Right cardiac atrium (tissue), 5 donors: ENCODE measurements at places on chromosomes 7 and 10. TPM values are rescaled to one million over a fixed set of nuclear protein-coding genes. Genes with fewer than 3 reads are reported as not detected.

DNA sequence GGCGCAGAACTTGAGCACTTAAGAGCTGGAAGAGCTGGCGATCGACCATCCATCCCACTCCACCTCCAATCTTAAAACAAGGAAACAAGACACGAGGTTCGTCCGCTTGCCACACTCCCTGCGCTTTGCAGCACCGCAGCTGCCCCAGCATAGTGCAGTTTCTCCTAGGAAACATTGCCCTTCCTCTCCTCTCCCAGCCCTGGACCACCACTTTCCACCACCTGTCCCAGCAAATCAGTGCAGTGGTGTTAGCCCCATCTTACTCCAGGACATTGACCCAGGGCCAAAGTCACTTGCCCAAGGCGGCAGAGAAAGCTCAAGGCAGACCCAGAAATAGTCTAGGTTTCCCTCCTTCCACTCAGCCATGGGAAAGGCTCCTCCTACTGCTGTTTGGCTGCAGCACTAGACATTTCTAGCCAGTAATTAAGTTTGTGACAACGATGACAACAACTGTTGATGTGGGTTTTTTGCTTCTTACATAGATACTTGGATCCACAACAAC is 1.5 kb upstream of the PARD3 start:
- peak; percentile 63 for DNase-seq

DNA sequence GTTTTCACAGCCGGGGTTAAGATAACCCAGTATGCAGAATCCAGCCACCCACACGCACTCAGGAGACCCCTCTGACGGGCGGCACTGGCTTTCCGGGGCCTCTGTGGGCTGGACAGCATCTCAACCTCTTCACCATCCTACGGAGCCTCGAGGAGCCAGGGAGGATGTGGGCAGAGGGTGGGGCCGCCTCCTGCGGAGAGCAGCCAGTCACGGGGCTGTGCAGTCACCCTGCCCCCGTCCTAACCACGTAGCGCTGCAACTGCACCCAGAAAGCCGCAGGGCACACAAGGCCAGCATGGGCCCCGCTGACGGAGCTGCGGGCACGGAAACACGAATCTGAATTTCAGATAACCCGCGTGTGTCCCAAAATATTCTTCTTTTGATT is 270.3 kb downstream of the ELFN1 start:
- peak; percentile 86 for DNase-seq

GRCh38 chr10:1347525-1347924 is 291.3 kb downstream of the WDR37 start:
- DNase-seq: no peak

DNA sequence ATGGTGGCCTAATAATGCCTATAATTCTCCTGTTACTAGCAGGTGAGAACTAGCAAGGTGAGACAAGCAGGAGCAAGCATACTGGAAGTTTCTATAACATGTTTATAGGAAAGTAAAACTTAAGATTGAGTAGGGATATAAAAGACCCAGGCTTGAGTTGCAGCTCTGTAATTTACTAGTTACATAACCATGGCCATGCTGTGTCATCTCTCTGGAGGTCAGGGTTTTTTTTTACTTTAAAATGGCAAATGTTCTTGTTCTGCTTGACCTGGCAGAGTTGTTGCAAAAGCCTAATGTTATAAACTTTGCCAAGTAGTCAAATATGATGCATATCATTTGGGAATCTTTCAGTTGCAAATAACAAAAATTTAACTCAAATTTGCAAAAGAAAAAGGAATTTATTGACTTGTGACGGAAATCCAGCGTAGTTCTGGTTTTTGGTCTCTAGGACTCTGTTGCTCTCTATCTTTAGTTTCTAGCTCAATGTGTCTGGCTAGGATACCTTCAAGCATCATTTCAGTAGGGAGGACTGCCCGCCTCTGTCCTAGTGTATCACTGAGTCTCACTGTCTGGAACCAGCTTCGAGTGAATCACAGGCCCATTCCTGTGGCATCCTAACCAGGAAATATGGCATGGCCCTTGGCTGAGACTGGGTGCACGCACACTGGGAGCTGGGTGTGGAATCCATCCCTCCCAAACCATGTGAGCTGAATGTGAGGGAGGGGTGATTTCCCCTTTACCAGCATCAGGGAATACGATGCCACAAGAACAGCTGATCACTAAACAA is 67.9 kb downstream of the ADAM22 start:
- no peak for DNase-seq

DNA sequence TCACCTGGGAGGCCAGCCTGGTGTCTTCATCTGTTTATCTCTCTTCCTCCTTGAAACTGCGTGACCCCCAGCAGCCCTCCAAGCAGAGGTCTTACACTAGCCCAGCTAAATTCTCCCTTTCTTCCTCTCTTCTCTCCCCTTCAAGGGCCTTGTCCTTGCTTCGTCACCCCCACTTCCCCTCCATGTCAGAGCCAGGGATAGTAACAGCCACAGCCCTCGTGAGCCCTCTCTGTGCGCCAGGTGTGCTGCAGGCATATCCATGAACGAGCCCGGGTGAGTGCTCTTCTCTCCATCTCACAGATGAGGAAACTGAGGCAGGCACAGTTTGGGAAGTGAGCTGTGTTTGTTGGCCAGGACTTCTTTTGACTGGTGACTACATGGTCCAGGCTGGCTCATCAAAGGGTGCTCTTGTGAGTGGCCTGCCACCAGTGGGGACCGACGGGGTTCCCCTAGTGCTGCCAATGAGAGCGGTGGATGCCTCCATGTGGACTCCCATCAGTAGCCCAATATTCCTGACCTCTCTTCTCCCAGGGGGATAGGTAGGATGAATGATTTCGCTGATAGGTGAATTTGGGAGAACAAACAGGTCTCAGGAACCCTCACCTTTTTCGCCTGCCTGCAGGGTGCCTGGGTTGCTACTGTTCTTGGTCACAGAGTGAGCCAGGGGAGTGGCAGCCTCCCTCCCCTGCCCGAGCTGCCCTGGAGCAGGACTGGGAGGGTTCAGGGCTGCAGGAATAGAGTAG is 38.1 kb downstream of the ADRA2A start:
- no peak for DNase-seq

The CASTOR2 gene
- 51.2 TPM for total RNA-seq

- DNase-seq: no peak
Observed at GRCh38 chr10:95841661-95842498, 65.9 kb upstream of the CC2D2B start.

GRCh38 chr7:97401398-97401797 is 283.9 kb downstream of the SDHAF3 start:
- DNase-seq: no peak

The ELN gene
- total RNA-seq: 323 TPM

The FAM204A gene
- 52.2 TPM for total RNA-seq

The SEMA4G gene
- 3.4 TPM for total RNA-seq

DNA sequence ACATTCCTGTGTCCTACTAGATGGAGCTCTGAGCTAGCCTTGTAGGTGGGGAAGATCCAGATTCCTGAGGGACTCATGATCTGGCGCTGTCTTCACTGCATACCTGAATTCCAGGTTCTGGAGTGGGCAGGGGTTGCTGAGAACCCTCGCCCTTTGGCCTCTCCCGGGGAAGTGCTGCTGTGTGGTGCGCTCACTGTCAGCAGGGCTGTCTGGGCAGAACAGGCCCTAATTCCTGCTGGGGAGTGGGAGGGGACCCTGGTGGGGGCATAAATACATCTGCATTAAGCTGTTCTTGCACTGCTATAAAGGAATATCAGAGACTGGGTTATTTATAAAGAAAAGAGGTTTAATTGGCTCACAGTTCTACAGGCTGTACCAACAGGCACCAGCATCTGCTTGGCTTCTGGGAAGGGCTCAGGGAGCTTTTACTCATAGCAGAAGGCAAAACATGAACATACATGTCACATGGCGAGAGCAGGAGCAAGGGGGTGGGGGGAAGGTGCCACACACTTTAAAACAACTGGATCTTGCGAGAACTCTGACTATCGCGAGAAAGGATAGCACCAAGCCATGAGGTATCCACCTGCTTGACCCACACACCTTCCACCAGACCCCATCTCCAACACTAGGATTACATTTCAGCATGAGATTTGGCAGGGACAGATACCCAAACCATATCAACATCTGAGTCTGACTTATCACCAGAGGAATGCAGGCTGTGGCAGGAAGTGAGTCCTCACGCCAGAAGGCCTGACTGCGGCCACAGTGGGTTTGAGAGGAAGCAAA is 115.0 kb downstream of the ADCY1 start:
- DNase-seq: no peak

DNA sequence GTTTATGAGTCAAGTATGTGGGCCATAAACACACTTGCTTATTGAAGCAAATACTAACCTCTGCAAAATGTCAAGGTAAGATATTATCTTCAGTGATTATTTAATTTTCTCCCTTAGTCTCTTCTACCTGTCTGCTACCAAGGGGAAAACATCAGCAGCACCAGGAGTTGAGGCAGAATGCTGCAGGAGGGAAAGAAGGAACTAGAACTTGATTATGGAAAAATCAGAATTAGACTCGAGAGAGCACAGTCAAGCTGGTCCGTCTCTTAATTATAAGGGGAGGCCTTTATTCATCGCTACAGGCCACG is 4.9 kb upstream of the ZFYVE27 start:
- DNase-seq: no peak

DNA sequence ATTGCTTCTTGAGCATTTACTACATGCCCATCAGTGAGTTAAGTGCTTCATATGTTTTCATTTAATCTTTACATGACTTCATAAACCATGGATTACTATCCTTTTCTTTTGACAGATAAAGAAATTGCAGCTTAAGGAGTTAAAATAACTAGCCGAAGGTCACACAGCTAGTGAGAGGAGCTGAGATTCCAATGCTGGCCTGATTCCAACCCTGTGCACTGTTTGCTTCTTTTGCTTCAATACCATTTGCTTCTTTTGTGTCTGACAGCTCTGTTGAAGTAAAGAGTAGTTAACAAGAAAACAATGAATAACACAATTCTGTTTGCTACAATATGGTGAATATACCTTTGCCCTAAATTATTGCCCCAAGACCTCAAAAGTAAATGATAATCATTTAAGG is 132.4 kb downstream of the GRM3 start:
- DNase-seq: no peak

GRCh38 chr7:29228289-29229011 is 33.9 kb downstream of the CHN2 start:
- no peak for DNase-seq

The SEC31B gene
- total RNA-seq: 8.5 TPM

- peak; percentile 66 for DNase-seq
Observed at GRCh38 chr10:30529373-30529998, 95.5 kb downstream of the MAP3K8 start.

- no peak for DNase-seq
Observed at GRCh38 chr10:70167246-70167645, 3.1 kb downstream of the SAR1A start.

The KIF11 gene
- 0.31 TPM for total RNA-seq

DNA sequence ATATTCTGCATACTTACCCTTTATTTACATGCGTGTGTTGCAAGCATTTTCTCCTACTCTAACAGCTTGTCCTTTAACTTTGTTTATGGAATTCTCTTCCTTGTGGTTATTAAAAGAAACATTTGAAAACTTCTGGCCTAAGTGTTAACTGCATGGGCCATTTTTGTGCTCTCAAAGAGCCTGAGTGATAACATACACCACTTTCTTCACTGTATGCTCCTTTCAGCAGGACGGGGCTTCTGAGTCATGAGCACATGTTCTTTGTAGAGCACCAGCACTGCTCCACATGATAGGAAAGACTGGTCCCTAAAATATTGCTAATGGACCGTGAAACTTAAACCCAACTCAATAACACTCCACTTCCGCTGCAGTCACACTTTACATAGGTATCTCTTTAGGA is 1093.6 kb upstream of the GHITM start:
- DNase-seq: no peak

- DNase-seq: peak; percentile 87
Observed at GRCh38 chr10:132518572-132519381, 18.8 kb upstream of the INPP5A start.

The ADAMTS14 gene
- total RNA-seq: 0.26 TPM

DNA sequence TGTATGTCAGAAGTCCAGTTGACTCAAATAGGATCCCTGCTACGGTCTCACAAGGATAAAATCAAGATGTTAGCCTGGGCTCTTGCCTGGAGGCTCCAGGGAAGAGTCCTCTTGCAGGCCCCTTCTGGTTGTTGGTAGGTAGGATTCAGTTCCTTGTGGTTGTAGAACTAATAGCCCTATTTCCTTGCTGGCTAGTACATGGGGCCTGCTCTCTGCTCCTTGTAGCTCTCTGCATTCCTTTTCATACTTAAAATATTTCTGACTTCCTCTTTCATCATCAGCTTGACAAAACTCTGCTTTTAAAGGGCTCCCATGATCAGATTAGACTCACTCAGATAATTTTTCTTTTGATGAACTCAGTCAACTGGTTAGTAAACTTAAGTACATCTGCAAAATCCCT is 756.7 kb downstream of the GATA3 start:
- DNase-seq: no peak

The AGAP5 gene
- total RNA-seq: 4.6 TPM

- no peak for DNase-seq
Observed at GRCh38 chr10:77909021-77909748, 17.4 kb downstream of the DLG5 start.

The ELMO1 gene
- 18.9 TPM for total RNA-seq

DNA sequence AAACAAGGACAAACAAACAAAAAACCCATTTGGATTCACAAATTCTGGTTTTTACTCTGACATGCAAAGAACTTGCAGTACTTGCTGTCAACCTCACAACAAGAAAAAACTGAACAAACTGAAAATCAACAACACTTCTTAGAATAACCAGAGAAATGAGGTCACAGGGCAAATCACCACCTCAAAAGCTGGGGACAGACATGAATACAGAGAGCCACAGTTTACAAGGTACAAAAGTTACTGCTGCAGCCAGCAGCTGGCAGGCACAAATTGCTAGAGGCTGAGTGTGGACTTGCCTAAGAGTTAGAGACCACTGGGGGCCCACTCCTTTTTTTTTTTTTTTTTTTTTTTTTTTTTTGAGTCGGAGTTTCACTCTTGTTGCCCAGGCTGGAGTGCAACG is 15.0 kb upstream of the RNF32 start:
- DNase-seq: no peak

DNA sequence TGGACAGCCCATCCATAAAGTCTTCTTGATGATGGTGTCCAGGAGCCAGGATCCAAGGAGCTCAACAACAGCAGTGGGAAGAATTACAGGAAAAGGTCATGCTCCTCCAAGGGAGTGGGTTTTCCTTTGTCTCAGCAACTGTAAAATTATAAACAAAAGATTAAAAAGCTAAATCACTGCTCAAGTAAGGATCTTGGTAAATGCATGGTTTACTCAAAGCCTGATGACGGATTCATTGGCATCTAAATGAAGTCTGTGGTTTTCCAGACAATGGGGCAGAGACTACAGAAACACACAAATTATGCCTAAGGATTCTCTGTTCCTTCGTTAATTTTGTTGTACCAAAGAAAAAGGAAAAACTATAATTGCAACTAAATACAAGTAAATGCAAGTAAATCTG is 36.4 kb upstream of the DLX6 start:
- no peak for DNase-seq

GRCh38 chr7:133230591-133231194 is 22.2 kb upstream of the EXOC4 start:
- no peak for DNase-seq
